ELF-1 (cell line): ENCODE measurements at places on chromosomes 1 and 21.

DNA sequence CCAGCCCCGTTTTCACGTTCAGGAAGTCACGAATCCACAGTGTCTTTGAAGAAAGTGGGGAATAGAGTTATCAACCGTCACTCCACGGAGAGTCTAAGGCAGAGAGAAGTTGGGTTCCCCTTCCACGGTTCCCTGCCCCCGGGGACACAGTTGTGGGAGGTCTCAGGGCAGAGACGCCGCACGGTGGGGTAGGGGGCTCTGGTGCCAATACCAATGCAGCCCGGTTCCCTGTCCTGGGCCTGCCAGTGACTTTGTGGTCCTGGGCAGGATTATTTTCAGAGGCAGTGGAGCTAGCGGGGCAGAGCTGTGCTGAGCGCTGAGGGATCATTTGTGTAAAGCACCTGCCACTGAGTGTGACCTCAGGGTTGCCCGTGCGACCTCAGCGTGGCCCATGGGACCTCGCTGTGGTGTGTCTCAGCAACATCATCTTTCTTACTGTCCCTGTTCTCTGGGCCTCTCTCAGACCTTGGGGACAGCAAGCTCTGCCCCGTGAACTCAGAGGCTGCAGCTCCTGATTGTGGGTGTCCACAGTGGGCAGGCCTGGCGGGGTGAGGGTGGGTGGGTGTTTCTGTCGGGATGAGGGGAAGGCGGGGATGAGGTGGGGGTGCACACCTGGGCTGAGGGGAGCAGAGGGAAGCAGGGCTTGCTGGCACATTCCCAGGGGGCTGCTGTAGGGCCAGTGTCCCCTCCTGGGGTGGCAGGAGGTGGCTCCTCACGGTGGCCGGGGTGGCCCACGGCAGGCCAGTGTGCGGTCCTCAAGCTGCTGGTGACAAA is 65.2 kb downstream of the AGPAT3 start:
- no peak for DNase-seq

DNA sequence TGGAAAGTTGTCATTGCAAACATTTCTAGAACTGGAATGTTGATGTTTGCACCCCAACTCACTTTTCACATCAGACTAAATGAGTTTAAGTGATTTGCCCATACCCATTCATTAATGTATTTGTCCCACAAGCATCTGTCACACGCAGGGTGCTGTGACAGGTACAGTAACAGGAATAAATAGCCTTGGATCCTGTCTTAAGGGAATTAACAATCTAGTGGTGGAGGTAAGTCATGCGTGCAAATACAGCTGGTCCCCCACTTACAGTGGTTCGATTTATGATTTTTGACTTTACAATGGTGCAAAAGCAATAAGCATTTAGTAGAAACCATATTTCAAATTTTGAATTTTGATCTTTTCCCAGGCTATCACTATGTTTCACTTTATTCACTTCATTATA is 17.5 kb upstream of the PRDM2 start:
- DNase-seq: no peak

GRCh38 chr1:211411639-211412038 is 80.3 kb downstream of the RD3 start:
- no peak for DNase-seq

GRCh38 chr1:84293766-84294165 is 7.7 kb upstream of the SAMD13 start:
- no peak for DNase-seq

DNA sequence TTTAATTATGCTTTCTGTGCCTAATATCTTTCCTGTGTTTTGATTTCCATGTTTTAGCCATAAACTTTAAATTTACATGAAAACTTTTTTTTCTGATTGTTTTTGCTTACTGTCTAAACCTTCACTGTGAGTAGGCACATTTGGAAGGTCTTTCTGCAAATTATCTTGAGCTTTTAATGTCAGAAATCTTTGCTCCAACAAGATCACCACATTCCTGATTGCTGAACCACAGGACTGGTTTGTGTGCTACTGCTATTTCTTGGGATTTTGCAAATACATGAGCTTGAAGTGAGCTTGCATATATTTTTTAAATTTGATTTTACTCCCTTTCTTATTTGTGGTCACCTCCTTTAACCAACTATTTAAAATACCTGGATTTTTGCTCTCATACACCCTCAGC is 61.3 kb downstream of the PTBP2 start:
- DNase-seq: no peak
